CD4-positive, alpha-beta T cell (primary cell): ENCODE measurements at places on chromosomes 12 and 14.

- DNase-seq = no peak
These were observed 912 bp downstream of the TM9SF1 start for GRCh38 chr14:24194186-24194872.

GRCh38 chr14:25079311-25079710, 29.4 kb upstream of the STXBP6 start:
- no peak for DNase-seq

DNA sequence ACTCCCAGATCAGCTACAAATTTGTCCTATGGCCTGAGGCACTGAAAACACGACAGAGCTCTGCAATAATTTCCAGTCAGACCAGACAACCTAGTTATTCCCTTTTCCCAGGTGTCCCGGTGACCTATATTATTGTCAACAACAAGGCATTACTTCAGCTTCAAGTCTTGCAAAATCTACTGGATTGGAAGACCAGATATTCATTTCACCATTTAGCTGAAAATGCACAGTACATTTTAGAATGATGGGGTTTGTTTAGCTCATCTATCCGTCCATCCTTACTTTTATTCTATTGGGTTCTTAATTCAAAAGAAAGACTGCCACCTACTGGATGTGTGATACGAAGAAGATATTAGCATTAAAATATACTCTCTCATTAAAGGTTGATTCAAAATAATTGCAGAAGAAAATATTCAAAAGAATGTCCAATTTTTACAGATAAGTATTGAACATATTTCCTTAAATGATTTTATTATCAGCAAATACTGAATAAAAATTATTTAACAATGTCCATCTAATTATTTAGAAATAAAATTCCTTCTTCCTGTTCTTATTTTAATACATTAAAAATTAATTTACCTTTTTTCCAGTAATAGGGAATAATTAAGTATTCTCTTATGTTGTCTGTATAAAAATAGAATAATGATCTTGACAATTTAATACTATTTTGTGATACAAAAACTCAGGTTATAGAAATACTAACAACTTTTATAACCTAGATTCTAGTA, 244.9 kb upstream of the LRIG3 start:
- no peak for DNase-seq

DNA sequence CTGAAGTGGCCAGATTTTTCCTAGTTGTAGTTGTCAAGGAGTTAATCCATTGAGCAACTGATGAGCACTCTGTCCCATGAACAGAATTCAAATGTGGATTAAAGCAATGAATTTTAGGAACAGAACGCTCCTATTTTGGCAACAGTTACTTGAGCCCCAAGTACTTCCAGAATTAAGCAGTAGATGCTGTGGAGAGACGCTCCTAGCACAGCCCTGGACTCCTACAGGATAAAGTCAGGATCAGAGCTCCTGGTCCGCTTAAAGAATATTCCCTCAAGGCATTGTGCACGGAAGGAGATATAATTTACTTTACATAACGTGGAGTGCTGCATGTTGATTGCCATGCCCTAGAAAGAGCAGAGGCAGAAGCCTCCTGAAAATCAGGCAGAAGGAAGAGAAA, 53.4 kb downstream of the FLRT2 start:
- no peak for DNase-seq

DNA sequence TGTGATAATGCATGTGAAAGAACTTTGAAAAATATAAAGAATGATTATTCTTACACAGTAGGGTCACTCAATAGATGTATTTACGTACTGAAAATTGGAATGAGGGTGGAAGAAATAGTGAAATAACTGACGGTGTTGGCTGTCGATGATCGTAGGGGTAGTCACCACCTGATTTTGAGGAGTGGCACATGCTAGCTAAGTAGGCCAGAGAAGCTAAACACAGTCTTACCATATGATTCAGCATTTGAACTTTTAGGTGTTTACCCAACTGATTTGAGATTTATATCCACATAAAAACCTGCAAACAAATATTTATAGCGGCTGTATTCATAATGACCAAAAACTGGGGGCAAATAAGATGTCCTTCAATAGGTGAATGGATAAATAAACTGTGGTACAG, 47.6 kb upstream of the HIF1A start:
- no peak for DNase-seq

DNA sequence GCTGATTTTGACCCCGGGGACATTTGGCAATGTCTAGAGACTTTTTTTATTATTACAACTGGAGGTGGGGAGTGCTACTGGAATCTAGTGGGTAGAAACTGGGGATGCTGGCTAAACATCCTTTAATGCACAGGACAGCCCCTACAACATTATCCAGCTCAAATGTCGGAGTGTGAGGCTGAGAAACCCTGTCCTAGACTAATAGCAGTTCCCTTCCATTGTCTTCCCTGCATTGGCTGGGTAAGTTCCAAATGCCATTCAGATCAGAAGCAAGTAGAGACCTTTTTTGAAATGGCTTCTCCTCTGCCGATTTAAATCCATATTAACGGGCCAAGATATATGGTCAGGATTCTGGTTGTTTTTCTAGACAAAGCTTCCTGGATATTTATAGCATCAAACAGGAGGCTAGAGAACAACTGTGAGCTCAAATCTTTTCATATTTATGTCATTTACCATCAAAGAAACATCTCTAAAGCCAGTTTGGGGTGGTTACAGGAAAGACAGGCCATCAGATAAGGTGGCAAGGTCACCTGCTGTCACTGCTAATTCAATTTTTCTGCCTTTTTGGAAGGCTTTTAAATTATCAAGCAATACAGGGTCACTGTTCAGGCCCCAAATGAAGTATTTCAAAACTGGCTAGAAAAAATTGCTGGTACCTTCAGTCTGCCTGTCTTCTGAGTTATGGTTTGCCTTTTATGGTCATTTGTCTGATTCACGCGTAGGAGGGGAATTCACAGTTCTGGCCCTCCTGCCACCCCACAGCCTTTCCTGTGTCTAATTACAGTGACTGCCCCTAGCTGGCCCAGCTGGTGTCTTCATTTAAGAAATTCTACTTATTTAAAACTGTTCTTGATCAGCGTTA, 20.1 kb upstream of the AKAP5 start:
- peak; percentile 72 for DNase-seq

DNA sequence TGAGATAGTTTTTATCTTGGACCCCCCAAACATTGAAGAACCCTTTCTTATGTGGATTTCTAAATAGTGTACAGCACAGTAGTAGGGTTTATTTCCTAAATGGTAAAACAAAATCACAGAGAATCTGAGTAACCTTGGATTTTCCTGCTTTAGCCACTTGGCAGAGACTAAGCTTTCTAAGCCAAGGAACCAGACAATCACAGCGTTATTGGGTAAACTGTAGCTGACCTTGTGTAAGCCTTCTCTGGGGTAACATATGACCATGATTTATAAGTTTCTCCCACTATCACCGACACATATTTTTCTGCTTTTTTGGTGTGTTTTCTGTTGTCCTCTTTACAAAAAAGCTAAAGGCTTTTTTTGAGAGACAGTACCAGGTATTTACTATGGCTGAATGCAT, 136.3 kb upstream of the PZP start:
- no peak for DNase-seq

DNA sequence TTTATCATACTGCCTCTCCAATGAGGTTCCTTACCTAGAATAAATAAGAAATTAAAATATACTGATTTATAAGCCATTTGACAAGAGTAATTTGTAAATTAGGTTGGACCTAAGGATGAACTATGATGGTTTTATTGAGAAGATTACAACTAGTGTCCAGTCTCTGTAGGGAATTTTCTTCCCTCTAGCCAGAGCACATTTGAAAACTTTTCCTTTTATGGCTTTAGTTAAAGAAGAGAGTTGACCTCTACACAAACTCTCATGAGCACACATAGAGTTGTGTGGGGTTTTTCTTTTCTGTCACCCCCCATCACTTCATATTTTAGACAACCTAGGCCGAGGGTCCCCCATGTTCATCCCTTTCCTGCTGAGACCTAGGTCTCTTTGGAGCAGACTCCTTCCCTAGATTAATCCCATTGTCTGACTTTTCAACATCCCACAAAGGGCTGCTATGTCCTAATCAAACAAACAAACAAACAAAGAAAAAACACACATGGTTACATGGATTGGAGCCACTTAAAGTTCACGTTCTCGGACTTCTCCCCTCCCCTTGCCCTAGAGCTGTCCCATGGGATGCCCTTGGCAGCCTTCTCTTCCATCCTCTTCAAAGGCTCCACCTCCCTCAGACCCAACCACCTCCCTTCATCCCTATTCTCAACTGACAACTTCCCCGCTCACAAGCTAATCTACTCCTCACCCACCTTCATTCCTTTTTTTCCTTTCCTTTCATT, 40.7 kb downstream of the GPR135 start:
- no peak for DNase-seq
